ENCODE measurements at places on chromosomes 1 and 21.

- peak; percentile 79 for DNase-seq
Measured at GRCh38 chr1:221829327-221830015, 87.6 kb upstream of the DUSP10 start.

GRCh38 chr1:215793180-215793579, 226.1 kb downstream of the KCTD3 start:
- DNase-seq = peak; percentile 84

- DNase-seq = no peak
Measured at GRCh38 chr1:39270368-39270767, 65.9 kb downstream of the MACF1 start.

DNA sequence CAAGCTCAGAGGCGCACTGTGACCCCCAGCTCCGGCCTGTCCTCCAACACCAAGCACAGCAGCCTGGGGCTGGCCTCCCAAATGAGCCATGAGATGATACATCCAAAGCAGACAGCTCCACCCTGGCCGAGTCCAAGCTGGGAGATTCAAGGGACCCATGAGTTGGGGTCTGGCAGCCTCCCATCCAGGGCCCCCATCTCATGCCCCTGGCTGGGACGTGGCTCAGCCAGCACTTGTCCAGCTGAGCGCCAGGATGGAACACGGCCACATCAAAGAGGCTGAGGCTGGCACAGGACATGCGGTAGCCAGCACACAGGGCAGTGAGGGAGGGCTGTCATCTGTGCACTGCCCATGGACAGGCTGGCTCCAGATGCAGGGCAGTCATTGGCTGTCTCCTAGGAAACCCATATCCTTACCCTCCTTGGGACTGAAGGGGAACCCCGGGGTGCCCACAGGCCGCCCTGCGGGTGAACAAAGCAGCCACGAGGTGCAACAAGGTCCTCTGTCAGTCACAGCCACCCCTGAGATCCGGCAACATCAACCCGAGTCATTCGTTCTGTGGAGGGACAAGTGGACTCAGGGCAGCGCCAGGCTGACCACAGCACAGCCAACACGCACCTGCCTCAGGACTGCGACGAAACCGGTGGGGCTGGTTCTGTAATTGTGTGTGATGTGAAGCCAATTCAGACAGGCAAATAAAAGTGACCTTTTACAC, 29.1 kb downstream of the SLC19A1 start:
- no peak for DNase-seq

GRCh38 chr21:15003463-15004135, 61.2 kb downstream of the NRIP1 start:
- no peak for DNase-seq

GRCh38 chr1:154955039-154955717, 721 bp downstream of the PBXIP1 start:
- DNase-seq = no peak

DNA sequence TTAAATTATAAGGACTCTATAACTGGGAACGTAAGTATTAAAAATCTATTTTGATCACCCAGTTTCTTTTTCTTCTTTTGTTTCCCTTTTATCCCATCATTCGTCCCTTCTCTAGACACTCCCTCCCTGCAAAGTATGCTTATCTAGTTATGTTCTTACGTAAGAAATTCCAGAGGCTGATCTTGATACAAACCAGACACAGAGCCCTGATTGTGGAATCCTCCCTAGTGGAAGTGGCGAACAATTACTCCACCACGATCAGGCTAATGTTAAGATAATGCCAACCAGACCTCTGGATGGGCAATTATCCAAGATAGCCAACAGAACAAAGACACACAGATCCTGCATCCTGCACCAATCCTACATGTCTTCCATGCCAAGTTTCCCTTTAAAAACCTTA, 1557.4 kb downstream of the PLA2G4A start:
- peak; percentile 2 for DNase-seq

- no peak for DNase-seq
Measured at GRCh38 chr1:110348050-110348449, 8.9 kb downstream of the RBM15 start.
